HCT116 (cell line): ENCODE measurements at places on chromosomes 4 and X.

- no peak for DNase-seq
These were observed 2.9 kb upstream of the KLHL2 start for GRCh38 chr4:165204462-165204830.

- DNase-seq: no peak
These were observed 116.2 kb downstream of the CDS1 start for GRCh38 chr4:84699001-84699671.

- no peak for DNase-seq
These were observed 97.0 kb upstream of the LANCL3 start for GRCh38 chrX:37474478-37474877.

DNA sequence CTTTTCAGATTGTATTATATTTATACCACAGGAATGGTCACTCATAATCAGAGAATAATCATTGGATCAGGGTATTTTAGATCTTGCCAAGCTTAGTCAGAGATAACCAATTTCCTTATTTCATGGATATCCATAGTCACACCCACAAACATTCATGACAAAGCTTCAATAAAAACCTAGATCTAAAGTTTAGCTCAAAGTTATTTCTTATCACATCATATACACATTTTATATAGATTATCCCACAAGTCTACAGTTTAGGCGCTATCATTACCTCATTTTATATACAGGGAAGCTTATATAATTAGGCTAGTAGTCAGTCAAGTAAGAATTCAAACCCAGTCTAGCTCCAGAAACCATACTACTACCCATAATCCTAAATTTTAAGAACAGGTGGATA is 82.3 kb downstream of the SLC10A7 start:
- no peak for DNase-seq

DNA sequence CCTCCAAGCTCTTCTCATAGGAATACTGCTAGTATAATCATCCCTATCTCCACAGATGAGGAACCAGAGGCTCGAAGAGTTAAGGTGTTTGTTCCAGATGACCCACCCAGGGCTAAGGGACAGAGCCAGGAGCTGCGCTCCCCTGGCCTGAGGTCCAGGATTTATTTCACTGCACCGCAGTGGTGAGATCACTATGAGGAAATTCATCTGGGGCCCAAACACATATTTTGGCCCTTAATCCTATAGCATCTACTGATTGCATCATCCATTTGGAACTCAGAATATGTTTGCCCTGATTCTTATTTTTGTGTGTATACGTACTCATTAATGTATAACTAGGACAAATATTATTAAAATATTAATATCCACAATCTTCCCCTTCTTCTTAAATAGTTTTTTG is 100.1 kb upstream of the RBPJ start:
- DNase-seq: no peak

DNA sequence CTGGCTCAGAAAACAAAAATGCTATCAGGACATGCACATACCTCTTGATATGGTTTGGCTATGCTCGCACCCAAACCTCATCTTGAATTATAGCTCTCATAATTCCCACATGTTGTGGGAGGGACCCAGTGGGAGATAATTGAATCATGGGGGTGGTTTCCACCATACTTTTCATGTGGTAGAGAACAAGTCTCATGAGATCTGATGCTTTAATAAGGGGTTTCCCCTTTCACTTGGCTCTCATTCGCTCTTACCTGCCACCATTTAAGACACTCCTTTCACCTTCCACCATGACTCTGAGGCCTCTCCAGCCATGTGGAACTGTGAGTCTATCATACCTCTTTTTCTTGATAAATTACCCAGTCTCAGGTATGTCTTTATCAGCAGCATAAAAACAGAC is 958.6 kb downstream of the TRAM1L1 start:
- no peak for DNase-seq

DNA sequence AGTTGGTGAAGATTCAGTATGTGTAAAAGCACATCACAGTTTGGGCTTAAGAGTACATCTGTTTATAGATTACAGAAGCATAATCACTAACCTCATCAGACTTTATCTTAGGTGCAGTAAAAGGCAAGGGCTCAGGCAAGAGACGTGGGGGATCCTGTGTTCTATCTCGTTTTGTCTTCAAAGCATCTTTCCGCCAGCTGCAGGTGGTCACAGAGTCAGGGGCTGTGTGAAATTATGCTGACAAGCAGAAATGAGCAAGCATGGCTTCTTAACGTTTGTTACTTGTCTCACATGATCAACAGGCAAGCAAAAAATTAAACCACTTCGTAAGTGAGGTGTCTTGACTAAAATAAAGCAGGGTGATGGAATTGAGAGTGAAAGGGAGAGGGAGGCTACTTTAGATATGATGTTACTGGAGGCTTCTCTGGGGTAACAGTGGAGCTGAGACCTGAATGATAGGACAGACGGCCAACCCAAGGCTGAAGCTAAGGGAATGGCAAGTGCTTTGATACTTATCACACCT is 1.4 kb upstream of the TEC start:
- no peak for DNase-seq

DNA sequence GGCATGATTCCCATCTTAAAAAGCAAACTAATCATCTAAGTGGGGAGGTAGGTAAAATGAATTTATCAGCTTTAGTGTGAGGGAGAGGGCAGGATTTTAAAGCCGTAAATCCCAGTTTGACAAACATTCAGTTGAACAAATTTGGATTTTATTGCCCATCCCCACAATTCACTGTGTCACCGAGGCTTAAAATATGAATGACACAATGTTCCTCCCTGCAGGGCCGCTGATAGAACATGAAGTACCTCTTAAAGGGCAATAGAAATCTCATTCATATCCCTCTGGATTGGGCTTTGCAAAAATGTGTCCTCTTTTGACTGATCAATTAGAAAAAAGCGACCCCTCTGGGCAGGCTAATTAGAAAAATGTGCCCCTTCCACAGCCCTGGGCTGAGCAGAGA is 45.5 kb upstream of the SMAD1 start:
- no peak for DNase-seq

GRCh38 chr4:121648516-121648915 is 48.3 kb downstream of the ANXA5 start:
- no peak for DNase-seq

- no peak for DNase-seq
These were observed 333.9 kb downstream of the ARHGAP24 start for GRCh38 chr4:85808864-85809263.

DNA sequence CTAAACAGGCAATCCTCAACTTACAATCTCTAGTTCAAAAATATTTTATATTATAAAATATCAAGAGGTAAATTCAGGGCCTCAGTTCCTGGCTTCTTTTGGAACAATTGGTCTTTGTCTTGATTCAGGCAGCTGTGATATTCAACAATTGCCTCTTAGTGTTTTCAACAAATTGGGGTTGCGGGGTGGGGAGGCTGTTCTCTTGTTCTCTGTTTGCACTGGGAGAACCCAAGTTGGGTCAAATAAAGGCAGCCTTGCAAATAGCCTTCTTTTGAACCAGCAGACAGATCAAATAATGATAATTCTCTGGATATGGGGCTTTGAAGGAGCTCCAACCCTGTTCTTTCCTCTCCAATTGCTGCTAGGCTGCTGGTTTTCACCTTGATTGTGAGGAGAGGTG is 142.5 kb downstream of the COL4A5 start:
- DNase-seq: no peak

DNA sequence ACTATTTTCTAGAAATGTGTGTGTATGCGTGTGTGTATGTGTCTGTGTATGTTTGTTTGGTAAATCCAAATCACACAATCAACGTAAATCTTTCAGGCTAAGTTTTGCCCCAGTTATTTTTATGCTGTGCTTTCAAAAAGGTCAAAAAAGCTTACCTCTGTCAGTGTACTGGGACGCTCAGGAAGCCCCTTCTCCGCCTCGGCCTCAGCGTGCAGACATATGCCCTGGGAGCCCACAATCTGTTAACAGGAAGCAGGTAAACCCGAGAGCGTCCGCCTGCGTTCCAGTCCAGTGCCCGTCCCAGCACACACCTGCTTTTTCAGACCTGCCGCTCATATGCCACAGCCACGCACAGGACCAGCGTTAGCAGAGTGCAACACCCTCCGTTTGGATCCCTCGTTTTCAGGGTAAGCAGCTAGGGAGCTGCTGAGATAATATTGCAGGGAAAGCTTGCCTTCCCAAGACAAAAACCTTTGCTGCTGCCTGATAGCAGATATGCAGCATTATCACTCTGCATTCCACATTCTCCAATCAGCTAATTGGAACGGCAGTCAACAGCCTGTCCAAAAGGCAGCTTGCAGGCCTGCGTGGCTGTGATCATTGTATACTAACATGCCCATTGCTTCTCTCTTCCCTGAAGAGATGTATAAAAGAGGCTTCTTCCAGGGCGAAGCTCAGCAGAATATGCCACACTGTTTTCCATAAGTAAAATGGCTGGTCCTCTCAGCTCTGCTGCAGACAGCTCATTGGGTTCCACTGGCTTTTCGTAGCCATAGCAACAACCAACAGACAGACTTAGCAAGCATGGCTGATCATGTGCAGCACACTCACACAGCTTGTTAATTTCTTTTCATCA is at the start of gene SORBS2:
Gene SORBS2 (minus strand): TSS at position 686 of the 856 bp plus-strand sequence. CDS start 121,623 bp downstream, outside the sequence.
- no peak for DNase-seq

- DNase-seq: no peak
These were observed 218.1 kb downstream of the TLL1 start for GRCh38 chr4:166091146-166091545.

GRCh38 chrX:139869796-139870195 is 63.1 kb downstream of the ATP11C start:
- no peak for DNase-seq

DNA sequence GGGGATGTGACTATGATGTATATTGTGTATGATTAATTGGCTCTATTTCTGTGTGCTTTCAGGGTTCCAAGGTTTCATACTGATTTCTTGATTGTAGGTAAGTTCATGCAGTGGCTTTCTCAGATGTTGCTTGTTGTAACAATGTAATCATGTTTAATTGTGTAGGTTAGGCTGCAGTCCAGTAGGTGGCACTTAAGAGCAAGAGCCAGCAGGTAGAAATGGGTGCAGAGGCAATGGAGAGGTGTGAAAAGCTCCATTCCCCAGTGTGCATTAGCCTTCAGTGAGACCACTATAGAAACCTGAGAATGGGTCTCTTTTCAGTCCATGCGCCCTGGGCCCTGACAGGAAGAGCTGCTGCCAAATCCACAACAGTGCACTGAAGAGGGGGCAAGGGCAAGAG is 28.2 kb downstream of the DCAF12L2 start:
- no peak for DNase-seq

GRCh38 chr4:123673971-123674370 is 277.4 kb downstream of the SPRY1 start:
- DNase-seq: no peak

GRCh38 chr4:102447413-102447812 is 53.7 kb upstream of the NFKB1 start:
- no peak for DNase-seq

DNA sequence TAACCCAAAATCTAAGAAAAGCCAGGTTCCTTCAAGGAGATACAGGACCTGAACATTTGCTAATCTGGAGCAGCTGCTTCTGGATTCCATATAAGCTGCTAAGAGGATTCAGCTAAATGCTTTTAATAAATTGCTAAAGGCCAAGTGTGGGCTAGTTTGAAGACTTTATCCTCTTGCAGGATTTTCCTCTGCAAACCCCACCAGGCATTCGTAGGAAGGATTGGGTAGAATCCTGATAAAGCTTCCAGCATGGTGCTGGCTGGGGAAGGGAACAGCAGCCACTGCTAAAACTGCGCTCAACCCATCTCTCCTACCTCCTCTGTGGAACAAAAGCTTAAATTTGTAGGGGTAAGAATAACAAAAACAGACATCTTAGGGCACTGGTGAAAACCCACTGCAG is 61.3 kb upstream of the TAB3 start:
- DNase-seq: no peak

DNA sequence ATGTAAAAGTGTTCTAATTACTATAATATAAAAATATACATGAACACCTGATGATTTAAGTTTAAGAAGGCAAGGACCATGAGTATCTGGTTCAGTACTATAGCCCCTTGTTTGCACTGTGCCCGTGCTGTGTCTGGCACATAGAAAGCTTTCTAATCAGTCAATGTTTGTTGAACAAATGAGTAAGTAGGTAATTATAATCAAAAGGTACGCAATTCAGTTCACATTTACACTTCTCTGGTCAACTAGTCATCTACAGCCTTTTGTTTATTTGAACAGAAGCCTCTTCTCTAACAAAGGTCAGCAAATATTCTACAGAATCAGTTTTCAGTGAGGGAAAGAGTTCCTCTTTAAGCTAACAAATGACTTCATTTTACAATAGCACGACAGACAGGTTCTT is 523.3 kb downstream of the SMARCA1 start:
- DNase-seq: no peak

GRCh38 chrX:115067812-115068211 is 50.4 kb upstream of the IL13RA2 start:
- no peak for DNase-seq

DNA sequence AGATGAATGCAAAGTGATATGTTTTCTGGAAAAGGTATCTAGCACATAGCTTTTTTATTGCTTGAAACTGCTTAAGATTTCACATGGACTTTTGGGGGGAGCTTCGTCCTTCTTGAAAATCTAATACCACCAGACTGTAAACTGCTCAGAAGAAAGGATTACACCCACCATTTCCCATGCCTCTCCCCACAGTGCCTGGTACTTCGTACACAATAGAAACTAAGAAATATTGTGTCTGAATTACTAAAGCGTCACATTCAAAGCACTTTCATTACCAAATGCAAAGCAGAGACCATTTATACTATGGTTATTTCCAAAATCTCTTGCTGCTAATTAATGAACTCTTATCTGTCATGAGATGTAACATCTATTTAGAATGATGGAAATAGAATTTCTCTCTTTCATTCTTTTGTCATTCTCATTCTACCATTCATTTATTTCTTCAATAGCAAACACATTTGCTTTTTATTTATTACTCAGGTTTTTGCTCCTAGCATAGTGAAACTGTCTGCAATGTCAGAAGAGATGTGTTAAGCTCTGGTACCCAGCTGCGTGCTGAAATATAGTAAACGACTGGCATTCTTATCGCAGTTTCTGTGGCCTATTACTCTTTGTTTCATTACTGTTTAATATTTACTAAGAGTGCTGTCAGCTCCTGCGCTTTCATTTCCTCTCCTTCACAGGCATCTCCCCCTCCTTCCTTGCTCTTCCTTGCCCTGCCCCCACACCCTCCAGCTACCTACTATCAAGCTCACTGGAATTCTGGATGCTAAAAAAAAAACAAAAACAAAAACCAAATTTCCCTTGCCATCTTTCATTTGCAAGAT is 51.4 kb upstream of the RAPGEF2 start:
- DNase-seq: no peak

GRCh38 chrX:150574559-150575418 is 6.4 kb downstream of the MTM1 start:
- no peak for DNase-seq

DNA sequence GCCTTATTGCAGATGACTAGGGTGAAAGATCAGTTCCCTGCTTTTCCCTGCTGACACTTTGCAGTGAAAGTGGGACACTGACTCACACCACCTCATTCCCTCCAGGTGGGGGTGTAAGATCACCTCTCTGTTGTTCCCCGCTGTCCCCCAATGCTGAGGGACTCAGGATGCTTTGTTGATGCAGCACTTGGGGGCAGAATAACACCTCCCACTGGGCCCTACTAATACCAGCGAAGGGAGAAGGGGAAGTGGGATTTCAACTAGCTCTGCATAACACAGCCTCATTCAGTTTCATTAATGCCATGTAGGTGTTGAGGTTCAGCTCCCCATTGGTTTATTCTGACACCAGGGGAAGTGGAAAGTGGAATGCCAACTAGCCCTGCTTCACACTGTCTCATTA is 43.6 kb upstream of the IL1RAPL2 start:
- DNase-seq: no peak

- DNase-seq: no peak
These were observed 12.0 kb upstream of the RTL9 start for GRCh38 chrX:110346681-110347080.

- DNase-seq: no peak
These were observed 116.6 kb upstream of the TENM3 start for GRCh38 chr4:182126603-182127002.

GRCh38 chrX:44585866-44586265 is 43.2 kb upstream of the FUNDC1 start:
- DNase-seq: no peak
